ENCODE measurements at places on chromosomes 2 and 18.
A peak's percentile ranks its signal among the peaks of the same experiment; 100 is the strongest.

GRCh38 chr2:187918996-187919821, 365.0 kb upstream of the TFPI start:
- DNase-seq, result no peak

GRCh38 chr2:41142478-41142877, 690.6 kb upstream of the SLC8A1 start:
- DNase-seq, result no peak

DNA sequence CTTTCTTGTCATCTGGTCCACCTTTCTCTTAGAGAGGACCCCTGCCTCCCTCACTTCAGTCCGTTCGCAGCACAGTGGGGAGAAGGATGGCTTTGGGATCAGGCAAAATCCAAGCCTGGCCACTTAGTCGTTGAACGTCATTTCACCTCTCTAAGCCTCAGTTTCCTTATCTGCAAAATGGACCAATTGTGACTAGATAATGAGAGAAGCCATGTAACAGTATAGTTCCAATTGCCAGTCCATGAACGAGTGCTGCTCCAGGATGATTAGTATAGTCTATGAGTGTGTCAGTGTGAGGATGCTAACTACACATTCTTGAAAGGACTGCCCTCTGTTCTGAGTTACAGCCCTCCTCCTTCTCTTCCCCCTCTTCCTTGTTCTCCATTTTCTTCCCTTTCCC, 1.1 kb downstream of the INHA start:
- no peak for DNase-seq

DNA sequence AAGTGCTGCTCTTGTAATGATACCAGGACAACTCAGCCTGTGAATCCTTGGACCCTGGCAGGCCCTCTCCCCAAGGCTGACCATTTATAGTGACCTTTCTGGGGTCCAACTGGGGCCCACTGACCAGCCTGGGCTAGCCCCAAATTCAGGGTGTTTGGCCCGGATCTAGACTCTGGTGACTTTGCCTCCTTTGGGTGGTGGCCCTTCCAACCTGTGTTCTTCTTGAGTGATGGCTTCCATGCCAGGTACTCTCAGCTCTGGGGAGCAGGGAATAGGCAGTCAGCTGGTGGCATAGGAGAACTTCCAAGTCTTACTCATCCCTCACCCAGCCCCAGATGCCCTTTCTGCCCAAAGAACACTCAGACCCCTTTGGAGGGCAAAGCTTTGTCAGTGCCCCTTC, 10.3 kb downstream of the MYO7B start:
- DNase-seq, result no peak

DNA sequence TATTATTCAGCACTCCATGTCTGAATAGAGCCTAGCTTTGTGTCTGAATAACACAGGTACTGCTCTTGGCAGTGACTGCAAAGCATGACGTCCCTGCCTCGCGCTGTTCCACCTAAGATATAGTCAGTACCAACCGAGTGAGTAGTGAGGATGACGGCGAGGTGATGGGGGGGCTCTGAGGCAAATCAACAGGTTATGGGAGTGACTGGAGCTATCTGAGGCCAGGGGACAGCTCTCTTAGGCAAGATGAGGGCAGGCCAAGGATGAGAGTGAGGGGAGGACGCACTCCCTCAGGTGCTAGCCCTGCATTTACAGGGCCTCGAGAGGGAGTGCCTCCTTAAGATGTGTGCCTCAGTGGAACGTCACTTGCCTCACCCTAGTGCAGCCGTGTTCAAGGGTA, 28.1 kb upstream of the NOTO start:
- DNase-seq, result no peak

- DNase-seq, result no peak
Measured at GRCh38 chr2:162711832-162712540, 126.6 kb downstream of the KCNH7 start.

- no peak for DNase-seq
Measured at GRCh38 chr18:7062236-7062635, 55.4 kb downstream of the LAMA1 start.

DNA sequence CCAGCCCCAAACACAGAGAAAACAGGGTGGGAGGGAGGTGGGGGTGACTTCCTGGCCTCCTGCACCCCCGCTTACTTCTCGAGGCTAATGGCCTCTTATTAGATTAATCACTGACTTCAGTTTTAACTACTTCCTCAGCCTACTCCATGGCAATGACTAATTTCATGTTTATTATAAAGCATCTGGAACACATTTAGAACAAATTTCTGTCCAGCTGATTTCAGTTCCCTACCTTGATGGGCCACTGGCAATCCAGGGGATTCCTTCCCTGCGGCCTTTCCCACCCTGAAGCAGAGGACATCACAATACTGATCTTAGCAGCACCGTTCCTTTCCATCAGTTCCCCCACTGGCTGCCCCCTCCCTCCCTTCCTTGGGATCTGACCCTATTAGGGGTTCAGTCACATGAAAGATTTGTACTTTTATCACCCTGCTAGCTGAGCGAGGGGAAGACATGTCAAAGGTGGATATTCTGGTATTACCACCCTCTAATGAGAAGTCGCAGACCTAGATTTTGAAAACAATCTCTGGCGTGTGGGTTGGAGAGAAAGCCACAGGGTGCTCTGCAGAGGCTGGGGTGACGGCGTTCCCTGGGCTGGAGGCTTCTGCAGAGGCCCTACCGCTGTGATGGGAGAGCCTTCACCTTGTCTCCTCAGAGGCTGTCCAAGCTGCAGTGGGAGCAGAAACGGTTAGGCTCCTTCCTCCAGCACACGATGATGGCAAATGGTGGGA, 67.6 kb downstream of the KIAA2012 start:
- DNase-seq, result peak; percentile 17

DNA sequence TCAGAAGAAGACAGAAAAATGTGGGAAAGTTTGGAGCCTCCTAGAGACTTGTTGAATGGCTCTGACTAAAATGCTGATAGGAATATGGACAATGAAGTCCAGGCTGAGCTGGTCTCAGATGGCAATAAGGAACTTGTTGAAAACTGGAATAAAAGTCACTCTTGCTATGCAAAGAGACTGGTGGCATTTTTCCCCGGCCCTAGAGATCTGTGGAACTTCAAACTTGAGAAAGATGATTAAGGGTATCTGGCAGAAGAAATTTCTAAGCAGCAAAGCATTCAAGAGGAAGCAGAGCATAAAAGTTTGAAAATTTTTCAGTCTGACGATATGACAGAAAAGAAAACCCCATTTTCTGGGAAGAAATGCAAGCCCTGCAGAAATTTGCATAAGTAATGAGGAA, 159.3 kb downstream of the MREG start:
- no peak for DNase-seq

GRCh38 chr2:28294451-28294850, 98.2 kb upstream of the FOSL2 start:
- DNase-seq, result no peak

- DNase-seq, result no peak
Measured at GRCh38 chr18:23136326-23137096, 1.2 kb downstream of the CABLES1 start.

GRCh38 chr2:43136876-43137275, 89.5 kb downstream of the ZFP36L2 start:
- DNase-seq, result no peak

DNA sequence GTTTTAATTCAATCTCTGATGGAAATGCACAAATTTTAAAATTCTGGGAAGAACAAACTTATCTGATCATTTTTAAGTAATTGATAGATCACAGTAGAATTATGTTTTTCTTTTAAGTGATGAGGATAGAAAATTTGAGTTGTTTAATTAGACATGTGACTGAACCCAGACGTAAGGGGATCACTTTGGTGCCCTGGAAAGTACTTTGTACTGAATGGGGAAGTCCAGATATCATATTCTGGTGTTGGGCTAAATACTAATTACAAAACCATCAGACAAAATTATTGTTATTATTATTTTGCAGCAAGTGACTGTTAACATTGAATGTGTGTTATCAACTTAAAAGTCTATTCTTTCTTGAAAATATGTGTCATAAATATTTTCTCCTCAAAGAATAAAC, 994.6 kb downstream of the TSN start:
- DNase-seq, result no peak

DNA sequence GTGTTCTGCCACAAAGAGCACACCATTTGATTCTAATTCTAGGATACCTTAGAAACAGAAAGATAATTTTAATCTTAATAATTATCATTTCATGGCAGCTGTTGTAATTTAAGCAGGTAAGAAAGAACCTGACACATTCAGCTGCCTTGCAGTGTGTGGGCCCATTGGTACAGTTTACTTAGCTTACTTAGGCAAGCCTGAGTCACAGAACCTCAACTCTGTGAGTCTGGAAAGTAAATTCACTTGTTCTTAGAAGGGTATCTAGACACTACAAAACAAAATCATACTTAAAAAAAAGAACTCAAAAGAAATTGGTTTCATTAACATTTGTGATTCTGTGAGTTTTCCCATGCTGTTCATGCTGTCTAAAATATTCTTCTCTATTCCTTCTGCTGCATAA, 956.3 kb upstream of the SLC39A10 start:
- DNase-seq, result no peak

- peak; percentile 38 for DNase-seq
Measured at GRCh38 chr18:46411867-46412690, 244.9 kb downstream of the LOXHD1 start.

GRCh38 chr2:28378679-28379584, 13.7 kb upstream of the FOSL2 start:
- DNase-seq, result peak; percentile 71

GRCh38 chr2:170214309-170214948, 36.5 kb downstream of the MYO3B start:
- DNase-seq, result no peak

- DNase-seq, result no peak
Measured at GRCh38 chr2:189253836-189254235, 74.3 kb upstream of the COL5A2 start.

- no peak for DNase-seq
Measured at GRCh38 chr2:158529379-158530259, 72.9 kb downstream of the PKP4 start.

- DNase-seq, result no peak
Measured at GRCh38 chr2:113876503-113877387, 13.1 kb upstream of the ACTR3 start.

- no peak for DNase-seq
Measured at GRCh38 chr2:186059096-186059495, 320.5 kb downstream of the FSIP2 start.

DNA sequence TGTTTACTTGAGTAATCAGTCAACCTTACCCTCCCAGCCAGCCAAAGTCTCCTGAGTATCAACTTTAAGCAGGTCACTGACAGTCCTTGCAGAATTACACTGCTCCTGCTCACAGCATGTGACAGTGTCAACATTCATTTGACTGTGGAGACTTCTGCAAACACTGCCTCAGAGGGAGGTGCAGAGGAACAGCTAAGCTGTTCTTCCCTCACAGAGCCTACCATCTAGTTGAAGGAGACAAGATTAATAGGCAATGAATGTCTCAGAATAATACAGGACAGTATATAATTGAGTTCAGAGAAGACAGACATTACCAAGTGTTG, 11.9 kb downstream of the SLC14A2 start:
- DNase-seq, result no peak

- no peak for DNase-seq
Measured at GRCh38 chr2:237383991-237384671, 29.8 kb downstream of the COL6A3 start.

DNA sequence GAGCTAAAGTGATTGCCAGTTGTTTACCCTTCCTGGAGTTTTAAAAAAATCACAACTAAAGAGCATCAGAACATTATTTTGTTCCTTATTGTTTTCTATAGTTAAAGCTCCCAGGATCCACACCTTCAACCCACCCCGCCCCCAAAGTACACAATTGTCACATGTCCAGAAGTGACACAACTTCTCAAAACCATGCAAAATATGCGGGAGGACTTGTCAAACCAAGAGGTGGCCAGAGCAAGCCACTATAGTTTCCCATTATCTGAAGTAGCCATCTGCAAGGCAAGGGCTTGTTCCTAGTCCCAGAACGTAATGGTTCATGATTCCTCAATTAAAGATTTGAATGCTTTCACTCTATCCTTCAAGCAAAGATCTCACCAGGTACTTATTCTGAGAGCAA, 9.9 kb upstream of the INO80C start:
- DNase-seq, result no peak

DNA sequence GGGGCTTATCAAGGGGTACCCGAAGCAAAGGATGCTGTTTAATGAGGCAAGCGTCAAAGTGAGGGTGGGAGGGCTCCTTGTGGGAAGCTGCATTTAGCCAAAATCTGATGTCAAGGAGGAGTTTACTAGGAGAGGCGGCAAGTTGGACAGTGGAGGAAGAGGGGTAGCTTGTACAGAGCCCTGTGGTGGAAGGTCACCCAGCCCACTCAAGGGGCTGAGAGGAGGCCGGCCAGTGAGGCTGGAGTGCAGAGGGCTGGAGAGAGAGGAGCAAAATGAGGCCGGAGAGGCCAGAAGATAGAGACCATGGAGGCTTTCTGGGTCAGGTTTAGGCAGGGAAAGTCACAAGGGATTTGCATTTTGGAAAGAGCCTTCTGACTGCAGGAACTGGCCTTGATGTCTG, 49.5 kb downstream of the ASB1 start:
- no peak for DNase-seq

- no peak for DNase-seq
Measured at GRCh38 chr2:18423636-18424035, 136.8 kb downstream of the RDH14 start.

- DNase-seq, result peak; percentile 27
Measured at GRCh38 chr18:2053490-2054089, 517.7 kb downstream of the METTL4 start.

DNA sequence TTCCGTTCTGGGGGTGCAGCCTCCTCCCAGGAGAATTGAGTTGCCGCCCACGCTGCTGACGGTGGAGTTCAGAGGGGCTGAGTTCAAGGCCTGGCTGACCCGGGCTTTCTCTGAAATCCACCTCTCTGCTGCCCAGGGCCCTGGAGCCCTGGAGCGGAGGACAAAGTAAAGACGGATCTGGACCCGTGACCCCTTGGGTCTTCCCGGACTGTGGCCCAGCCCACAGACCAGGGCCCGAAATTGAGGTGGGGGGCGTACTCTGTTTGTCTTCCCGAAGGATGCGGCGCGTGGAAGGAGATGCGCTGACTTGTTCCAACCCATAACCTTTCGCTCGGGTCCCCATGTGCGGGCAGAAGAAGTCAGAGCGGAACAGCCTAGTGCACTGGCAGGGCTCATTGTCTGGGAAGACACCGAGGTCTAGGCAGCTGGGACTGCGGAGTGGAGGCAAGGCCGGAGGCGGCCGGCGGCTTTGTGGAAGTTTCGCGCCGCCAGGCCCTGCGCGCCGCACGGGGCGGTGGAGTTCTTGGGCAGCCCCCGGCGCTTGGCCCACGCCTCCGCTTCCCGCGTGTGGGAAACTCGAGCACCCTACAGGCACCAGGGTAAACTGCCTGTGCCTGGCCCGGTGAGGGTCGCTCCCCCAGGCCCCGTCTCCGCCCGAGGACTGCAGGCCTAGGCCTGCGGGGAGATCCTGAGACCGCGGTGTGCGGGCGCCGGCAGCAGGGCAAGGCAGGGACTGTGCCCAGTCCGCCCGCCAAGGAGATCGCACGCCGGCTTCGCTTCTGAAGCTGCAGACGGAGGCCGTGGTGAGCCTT, 9.8 kb downstream of the POU3F3 start:
- DNase-seq, result no peak

- no peak for DNase-seq
Measured at GRCh38 chr2:68878753-68879152, 7.6 kb upstream of the BMP10 start.

DNA sequence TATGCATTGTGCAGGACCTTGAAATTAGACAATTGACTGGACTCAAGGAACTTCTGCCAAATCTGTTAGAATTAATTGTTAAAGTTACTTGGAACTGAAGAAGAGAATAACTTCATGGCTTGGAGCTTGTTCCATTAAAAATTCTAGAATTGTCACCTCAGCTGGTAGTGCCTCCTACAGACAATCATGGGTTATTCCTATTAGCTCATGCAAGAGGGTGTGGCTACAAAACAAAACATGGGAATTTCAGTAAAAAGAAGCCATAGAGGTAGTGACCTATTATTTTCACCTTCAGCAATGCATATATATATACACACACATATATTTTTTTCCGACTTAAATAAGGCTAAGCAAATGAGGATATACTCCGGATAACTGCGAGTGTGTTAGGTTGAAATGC, 181.9 kb upstream of the DTNA start:
- no peak for DNase-seq

Data from MV-4-11 (cell line).